GM12878 (cell line): ENCODE measurements at places on chromosomes 6 and 20. TPM values are rescaled to one million over a fixed set of nuclear protein-coding genes. Genes with fewer than 3 reads are reported as not detected.

SNRPB gene
- polyA plus RNA-seq = 571 and 588 TPM in 2 replicates

BPIFA2 gene
- polyA plus RNA-seq = not detected in 2 replicates

PTK6 gene
- polyA plus RNA-seq = 0.10 TPM in 1 of 2 replicates, not detected in the other

FOXC1 gene
- 0.09 TPM in 1 of 2 replicates, not detected in the other for polyA plus RNA-seq

ANKEF1 gene
- polyA plus RNA-seq = 2.5 and 2.6 TPM in 2 replicates

RGS17 gene
- 0.17 and 0.18 TPM in 2 replicates for polyA plus RNA-seq

CSNK2A1 gene
- 90.2 and 93.8 TPM in 2 replicates for polyA plus RNA-seq

RNF182 gene
- not detected in 2 replicates for polyA plus RNA-seq

ZNF292 gene
- polyA plus RNA-seq = 27.0 and 31.8 TPM in 2 replicates

SEMG2 gene
- polyA plus RNA-seq = not detected in 2 replicates

TRDN gene
- not detected in 2 replicates for polyA plus RNA-seq

CYP39A1 gene
- polyA plus RNA-seq = not detected in 2 replicates

CLDN20 gene
- 0.23 TPM in 1 of 2 replicates, not detected in the other for polyA plus RNA-seq

DEF6 gene
- 59.4 and 69.5 TPM in 2 replicates for polyA plus RNA-seq

ERVFRD-1 gene
- 0.07 and 0.11 TPM in 2 replicates for polyA plus RNA-seq

PRPH2 gene
- polyA plus RNA-seq = not detected in 2 replicates

RIPOR2 gene
- polyA plus RNA-seq = 24.6 and 25.9 TPM in 2 replicates

PCSK2 gene
- polyA plus RNA-seq = not detected in 2 replicates

CUL7 gene
- 10.6 and 11.0 TPM in 2 replicates for polyA plus RNA-seq

ZNF341 gene
- 3.8 and 4.1 TPM in 2 replicates for polyA plus RNA-seq

SLC22A16 gene
- not detected in 2 replicates for polyA plus RNA-seq

MAS1 gene
- polyA plus RNA-seq = not detected in 2 replicates

GPX5 gene
- not detected in 2 replicates for polyA plus RNA-seq

NFKBIE gene
- 30.6 and 37.2 TPM in 2 replicates for polyA plus RNA-seq

FNDC1 gene
- not detected in 2 replicates for polyA plus RNA-seq
